Right renal pelvis (tissue), 4 donors: ENCODE measurements at places on chromosomes 11 and 22. TPM values are rescaled to one million over a fixed set of nuclear protein-coding genes. Genes with fewer than 3 reads are reported as not detected.

DNA sequence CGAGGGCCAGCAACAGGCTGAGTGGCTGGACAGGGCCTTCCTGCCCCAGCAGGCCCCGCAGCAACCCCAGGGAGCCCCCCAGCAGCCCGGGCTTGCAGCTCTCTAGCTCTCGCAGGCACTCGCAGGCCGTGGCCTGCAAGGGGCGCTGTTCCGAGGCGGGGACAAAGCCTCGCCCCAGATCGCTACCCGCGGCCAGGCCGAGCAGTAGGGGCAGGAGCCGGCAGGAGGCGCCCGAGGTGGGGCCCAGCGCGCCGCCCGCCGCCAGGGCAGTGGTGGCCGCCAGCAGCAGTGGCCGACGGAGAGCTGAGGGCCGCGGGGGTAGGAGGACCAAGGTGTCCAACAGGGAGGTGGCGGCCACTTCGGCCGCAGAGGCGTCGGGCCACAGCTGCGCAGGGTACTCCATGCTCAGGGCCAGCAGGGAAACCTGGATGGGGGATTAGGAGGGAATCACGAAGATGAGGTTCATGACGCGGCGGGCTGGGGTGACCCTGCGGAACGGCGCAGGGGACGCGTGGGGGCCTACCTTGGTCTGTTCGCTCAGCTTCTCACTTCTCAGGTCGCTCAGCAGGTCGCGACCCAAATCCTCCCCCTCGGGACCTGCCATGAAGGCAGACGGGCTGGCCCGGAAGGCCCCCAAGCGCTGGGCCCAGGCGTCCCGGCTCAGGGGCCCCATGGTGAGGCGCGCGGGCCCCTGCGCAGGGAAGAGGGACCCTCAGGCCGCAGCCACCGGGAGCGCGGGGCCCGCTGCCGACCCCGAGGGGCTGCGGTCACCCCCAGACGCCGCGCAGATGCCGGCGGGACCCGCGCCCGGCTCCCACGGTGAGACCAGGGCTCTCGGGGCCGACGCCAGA lies 632 bp downstream of the AP5B1 start:
- DNase-seq: no peak

DNA sequence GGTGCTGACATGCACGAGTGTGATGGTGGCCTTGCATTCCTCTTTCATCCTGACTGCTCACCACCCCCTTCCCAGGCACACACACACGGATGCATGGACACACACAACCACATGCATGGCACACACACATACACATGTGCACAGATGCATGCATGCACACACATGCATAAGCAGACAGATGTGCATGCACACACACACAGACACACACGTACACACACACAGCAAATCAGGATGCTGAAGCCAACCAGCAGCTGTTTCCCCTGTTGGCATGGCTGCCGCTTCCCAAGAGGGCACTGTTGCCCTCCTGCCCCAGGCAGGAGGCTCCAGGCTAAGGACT lies 15.3 kb downstream of the OSBPL5 start:
- DNase-seq: no peak

DNA sequence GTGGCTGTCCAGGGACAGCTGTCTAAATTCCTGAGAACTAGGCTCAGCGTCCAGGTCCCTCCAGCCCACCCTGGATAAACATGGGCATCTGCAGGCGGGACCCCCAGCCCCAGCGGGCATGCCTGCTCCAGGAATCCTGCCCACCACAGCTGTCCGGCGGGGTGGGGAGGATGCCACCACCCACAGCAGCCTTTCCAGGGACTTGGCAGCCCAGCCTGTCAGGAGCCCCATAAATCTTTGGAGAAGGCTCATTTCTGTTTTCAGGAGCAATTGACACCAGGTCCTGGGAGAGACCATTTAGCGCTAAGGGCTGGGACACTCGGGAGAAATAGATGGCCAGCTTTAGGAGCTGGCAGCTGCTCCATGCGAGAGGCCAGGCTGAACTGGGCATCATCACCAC lies 358.9 kb downstream of the CADM1 start:
- no peak for DNase-seq

GRCh38 chr22:23218867-23219251 lies 38.5 kb downstream of the BCR start:
- no peak for DNase-seq

GRCh38 chr11:118170882-118171268 lies 5.6 kb downstream of the SCN2B start:
- no peak for DNase-seq

DNA sequence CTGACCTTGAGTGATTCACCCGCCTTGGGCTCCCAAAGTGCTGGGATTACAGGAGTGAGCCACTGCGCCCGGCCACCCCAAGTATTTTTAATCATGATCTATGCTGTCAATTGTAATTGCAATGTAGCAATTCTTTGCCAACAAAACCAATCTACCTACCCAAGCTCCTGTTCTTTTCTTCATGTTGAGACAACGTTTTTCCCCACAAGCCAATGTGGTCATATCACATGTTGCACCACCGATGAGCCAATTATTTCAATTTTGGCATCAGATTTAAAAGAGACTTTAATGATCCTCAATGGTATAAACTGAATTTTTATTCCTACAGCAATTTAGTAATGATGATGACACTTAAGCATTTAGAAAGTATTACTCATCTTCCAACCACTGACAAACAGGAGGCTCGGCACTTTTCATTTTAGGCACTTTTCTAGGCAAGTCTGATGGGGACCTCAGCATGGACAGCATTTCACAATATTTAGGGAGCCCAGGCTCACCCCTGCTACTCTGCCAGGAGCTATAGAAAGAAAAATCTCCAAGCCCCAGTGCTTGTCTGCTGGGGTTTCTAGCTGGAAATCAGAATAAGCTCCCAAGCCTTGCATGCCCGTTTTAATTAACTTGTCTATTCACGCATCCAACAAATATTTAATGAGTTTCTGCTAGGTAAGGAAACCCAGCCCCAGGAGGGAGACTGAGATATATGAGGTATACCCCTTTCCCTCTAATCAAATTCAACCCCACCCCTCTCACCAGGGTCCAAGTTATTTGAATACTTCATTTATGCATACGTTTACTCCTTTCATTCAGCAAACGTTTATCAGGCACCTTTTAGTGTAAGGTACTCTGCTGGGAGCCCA lies 291.4 kb downstream of the ST3GAL4 start:
- no peak for DNase-seq

The OR2AT4 gene
- polyA plus RNA-seq: 0.03 TPM
